Activated naive CD8-positive, alpha-beta T cell treated with anti-CD3 and anti-CD28 coated beads, Interleukin-2, amount 50 U/mL, for 16 hours (primary cell): ENCODE measurements at places on chromosomes 16 and 17.

GRCh38 chr16:66996324-66996982, 8.1 kb downstream of the CES4A start:
- DNase-seq: no peak

- no peak for DNase-seq
These were observed 12.1 kb downstream of the METRNL start for GRCh38 chr17:83091257-83092141.

DNA sequence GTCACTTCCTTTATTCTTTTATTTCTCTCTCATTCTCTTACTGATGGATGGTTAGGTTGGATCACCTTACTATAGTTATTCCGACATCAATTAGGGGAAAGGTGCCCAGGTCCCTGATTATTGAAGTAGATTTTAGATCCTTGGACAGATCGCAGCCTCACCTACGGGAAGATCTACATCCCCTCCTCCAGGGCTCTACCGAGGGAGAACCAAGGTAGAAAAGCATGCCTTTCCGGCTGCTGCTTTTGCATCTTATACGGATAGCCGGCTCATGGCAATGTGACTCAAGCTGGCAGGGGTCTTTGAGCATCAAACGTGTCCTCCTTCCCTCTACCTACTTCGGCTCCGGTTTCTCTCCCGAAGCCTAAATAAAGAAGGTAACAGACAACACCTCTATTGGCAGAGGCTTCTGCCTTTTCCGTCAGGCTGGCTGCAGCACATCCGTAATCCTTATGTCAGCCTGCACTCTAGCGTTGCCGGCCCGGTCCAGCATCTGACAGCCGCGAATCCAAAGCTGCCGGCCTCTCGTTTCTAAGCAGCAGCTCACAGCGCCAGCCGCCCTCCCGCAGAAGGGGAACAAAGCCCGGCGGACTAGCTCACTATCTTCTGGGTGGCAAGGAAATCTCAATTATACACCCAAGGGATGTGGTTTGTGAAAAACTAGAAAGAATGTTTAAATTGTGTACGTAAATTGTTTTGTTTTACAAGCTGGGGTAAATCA, 46.9 kb downstream of the IRX6 start:
- DNase-seq: no peak

GRCh38 chr17:65441053-65441605, 120.3 kb downstream of the AXIN2 start:
- no peak for DNase-seq

GRCh38 chr17:52648995-52649394, 490.5 kb upstream of the CA10 start:
- no peak for DNase-seq

DNA sequence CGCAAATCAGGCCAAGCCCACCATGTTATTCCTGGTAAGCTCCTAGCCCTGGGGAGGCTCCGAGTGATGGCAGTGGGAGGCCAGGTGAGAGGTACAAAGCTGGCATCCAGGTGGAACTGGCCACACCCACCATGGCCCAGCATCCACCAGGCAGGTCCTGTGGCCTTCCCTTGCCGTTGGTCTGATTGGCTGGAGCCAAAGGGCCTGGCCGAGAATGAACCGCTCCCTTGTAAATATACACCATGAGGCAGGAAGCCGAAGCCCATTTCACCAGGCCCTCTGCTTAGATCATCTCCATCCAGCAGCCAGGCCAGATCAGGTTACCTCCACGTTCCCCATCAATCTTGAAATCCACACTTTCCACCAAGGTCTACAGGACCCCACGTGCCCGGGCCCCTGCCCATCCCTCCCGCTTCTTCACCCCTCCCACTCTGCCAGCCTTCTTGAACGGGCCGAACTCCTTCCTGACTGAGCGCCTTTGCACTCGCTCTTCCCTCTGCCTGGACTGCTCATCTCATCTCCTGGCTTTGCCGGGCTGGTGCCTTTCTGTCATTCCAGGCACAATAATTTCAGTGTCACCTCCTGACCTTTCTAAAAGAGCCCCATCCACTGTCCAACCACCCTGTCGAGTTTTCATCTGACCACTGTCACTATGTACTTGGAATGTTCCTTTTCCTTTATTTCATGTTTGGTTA, 5.8 kb downstream of the SOCS1 start:
- no peak for DNase-seq

GRCh38 chr17:47973541-47973940, 2.6 kb downstream of the CDK5RAP3 start:
- no peak for DNase-seq

GRCh38 chr17:50047488-50048126, 8.3 kb upstream of the ITGA3 start:
- DNase-seq: no peak

DNA sequence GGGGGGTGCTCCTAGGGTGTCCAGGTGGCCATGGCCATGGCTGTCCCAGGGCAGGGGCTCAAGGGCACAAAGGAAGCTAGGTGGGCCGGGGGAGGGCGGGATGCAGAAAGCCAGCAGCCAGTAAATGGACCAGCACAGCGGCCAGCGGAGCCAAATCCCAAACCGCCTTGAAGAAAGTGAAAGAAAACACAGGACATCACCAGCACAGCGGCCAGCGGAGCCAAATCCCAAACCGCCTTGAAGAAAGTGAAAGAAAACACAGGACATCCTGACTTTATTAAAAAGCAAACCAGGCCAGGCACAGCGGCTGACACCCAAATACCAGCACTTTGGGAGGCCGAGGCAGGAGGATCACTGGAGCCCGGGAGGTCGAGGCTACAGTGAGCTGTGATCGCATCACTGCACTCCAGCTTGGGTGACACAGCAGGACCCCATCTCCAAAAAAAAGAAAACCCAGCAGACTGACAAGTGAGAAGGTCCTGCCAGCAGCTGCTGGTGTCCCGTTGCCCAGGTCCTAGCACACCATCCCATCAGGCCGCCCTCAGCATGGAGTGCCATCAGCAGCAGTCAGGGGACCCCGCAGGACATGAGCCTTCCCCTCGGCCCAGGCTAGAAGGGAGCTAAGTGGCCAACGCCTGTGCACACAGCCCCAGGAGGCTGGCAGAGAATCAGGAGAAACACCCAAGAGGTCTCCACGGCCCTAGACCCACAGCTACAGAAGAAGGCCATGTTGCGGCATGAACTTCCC, 17.0 kb downstream of the SLC38A10 start:
- DNase-seq: no peak

GRCh38 chr16:67951485-67951884, 7.6 kb upstream of the LCAT start:
- no peak for DNase-seq

GRCh38 chr16:84836234-84836647, 16.5 kb downstream of the CRISPLD2 start:
- no peak for DNase-seq

DNA sequence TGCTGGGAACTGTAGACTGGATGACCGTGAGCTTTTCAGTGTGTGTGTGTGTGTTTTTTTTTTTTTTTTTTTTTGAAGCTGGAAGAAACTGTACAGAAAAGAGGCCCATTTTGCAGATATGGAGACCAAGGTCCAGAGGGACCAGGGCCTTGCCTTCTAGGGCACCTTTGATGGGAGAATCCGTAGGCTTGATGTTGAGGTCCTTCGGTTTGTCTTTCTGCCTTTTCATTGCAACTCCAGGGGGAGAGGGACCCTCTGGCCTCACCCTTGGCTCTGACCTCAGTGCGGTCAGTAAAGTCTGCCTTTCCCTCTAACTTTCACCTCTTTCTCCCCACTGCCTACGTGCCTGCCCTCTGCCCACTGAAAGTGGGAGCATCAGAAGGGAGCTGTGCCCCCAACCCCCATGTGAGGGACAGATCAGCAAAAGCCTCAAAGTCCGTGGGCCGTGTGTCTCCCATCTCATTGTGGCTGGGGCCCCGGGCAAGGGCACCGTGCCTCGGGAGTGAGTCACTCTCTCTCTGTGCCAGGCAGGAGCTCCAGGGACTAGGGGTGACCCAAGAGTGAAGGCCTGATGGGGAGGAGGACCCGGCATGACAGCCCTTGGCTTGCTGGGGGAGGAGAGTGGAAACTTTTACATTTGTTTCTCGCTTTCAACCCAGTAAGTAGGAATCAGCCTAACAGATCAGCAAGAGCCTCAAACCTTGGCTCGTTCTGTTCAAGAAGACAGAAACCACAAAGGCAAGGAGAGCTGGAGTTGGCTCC, 123.6 kb downstream of the CMIP start:
- no peak for DNase-seq

- DNase-seq: no peak
These were observed 35.7 kb upstream of the GSG1L start for GRCh38 chr16:28098959-28099945.

DNA sequence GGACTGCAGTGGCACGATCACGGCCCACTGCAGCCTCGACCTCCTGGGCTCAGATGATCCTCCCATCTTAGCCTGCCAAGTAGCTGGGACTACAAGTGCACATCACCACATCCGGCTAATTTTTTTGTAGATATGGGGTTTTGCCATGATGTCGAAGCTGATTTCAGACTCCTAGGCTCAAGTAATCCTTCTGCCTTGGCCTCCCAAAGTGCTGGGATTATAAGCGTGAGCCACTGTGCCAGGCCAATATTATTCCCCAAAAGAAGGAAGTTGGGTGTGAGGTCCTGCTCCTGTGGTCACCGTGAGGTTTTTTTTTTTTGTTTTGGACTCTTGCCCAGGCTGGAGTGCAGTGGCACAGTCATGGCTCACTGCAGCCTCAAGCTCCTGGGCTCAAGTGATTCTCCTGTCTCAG, 1.5 kb downstream of the AMZ2 start:
- no peak for DNase-seq

DNA sequence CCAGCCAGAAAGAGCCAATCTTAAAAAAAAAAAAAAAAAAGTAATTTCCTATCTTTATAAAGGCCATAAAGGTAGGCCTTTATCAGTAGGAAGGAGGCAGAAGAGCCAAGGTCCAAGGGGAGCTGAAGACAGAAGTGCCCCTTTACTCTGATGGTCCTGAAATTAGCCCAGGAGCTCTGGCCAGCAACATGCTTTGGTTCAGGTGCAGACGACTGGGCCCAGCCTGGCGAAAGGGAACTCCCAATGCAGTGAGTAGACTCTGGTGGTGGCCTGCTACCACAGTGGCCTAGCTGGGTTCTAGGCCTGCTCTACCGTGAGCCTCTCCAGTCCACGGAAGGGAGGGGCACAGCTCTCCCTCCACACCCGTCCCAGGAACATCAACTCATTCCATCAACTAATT, 23.1 kb upstream of the MEIOB start:
- no peak for DNase-seq

DNA sequence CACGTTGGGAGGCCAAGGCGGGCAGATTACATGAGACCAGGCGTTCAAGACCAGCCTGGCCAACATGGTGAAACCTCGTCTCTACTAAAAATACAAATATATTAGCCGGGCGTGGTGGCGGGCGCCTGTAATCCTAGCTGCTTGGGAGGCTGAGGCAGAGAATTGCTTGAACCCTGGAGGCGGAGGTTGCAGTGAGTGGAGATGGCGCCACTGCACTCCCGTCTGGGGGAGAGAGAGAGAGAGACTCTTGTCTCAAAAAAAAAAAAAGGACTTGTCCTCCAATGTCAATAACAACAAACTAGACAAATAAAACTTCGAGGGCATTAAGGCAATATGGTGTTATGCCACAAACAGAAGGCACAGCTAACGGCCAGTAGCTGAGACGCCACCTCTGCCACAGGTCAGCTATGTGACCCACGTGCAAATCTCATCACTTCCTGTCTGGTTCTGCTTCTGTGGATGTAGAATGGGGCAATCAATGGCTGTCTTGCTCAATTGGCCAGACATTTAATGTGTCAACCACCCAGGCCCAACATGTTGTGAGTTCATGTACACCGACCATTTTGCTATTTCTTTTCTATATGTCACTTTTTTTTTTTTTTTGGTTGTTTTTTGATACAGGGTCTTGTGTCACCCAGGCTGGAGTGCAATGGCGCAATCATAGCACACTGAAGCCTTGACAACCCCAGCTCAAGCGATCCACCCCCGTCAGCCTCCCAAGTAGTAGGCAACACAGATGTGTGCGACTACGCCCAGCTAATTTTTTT, 834 bp upstream of the TXNDC11 start:
- no peak for DNase-seq

GRCh38 chr17:72393553-72393952, 272.7 kb downstream of the SOX9 start:
- no peak for DNase-seq

DNA sequence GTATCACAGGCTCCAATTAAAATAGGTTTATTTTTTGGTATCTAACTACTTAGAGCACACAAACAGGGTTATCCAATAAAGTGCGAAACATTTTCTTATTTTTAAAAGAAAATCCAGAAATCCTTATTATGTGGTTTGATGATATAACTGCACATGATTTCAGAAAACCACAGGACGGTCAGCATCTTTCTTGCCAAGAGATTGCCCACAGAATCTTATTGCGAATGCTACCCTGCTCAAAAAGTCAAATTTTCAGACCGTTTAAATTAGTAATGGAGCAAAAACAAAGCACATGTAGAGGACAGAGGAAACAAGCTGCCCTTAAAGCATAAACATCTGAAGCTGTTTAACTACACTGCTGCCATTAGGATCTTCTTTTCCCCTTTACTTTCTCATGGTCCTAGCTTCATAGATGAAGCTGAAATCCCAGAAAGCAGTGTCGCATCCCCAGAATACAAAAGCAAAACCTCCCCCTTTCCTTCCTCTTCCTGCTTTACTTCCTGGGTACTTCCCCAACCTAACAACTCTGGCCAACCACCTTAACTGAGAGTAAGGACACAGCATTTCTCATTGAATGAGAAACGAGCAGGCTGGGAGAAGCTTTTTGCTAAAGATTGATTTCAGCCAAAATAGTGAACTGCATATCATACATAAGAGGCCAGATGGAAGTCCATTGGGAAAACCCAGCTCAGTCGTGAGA, 43.7 kb downstream of the CMTM4 start:
- no peak for DNase-seq

DNA sequence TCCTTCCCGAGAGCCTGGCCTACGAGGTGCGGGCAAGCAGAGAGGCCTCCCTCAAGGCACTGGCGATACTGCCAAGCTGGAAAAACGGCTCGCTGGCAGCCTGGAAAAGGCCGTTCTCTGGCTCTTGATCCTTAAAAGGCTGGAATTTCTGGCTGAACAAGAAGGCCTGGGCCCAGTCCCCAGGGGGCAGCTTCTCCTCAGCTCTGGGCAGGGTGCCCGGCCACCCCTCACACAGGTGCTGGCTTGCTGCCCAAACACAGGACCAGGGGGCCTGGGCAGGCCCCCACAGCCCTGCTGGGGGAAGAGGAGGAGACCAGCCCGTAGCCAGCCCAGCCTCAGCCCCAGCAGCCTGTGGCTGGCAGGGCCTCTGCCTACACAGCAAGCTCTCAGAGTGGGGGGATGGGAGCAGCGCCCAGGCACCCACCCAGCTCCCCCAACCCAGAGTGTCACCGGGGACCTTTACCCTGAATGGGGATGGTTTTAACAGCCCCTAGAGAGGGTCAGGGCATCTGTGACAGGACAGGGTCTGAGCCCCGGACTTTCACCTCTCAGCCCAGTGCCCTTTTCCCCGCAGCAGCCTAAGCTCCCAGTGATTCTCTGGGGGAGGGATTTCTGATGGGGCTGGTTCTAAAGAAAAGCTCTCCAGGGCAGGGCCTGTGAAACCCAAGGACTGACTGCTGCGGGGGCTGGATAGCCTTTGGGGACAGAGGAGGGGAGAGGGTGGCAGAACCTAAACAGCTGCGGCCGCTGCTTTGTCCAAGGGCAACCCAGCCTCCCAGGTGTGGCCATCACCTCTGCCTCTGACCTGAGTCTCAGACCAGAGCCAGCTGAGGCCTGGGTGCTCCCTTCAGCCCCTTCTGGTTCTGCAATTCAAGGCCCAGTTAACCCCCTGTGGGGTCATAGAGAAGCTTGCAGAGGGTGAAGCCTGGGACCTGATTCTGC, 38.6 kb upstream of the TOB1 start:
- DNase-seq: no peak
